Muscle of leg (tissue), 16 donors: ENCODE measurements at places on chromosomes 11 and 22. TPM values are rescaled to one million over a fixed set of nuclear protein-coding genes. Genes with fewer than 3 reads are reported as not detected.
A peak's percentile ranks its signal among the peaks of the same experiment; 100 is the strongest.

Gene USP2
- polyA plus RNA-seq = 37.1 TPM

Gene CRKL
- polyA plus RNA-seq = 39.3 TPM

Gene PVALB
- polyA plus RNA-seq = 13.7 TPM

Gene PLA2G3
- 0.04 TPM for polyA plus RNA-seq

Gene SSH3
- 14.1 TPM for polyA plus RNA-seq

Gene SOX6
- 21.7 TPM for polyA plus RNA-seq

Gene KCTD14
- 1.7 TPM for polyA plus RNA-seq

DNA sequence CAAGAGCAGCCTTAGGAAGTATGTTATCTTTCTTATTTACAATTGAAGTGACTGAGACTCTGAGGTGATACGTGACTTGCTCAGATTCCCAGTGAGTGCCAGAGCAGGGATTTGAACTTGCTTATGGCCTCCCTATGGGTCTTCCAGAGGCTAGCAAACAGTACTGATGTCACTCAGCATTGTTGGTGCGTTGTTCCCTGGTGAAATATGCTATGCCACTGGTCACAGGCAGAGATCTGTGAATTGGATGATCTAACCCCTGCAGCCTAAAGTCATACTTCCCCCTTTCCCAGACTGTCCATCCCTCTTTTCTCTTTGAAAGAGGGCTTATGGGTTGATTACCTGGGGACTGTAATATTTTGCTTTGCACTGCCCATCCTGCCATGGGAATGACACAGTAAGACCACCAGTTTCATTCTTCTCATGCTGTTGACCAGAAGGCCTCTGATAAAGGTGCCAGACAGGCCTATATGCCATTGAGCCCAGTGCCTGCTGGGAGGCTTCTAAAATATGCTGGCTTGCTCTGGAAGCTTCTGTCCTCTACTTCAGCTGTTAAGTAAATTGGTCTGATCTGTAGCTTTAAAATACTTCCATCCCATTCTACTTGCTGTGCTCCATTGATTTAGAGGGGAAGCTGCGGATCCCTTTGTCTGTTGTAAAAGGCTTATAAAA is 152.2 kb upstream of the E2F8 start:
- no peak for DNase-seq

- peak; percentile 80 for DNase-seq
Measured at GRCh38 chr11:66317723-66318599, 1.1 kb upstream of the CD248 start.

DNA sequence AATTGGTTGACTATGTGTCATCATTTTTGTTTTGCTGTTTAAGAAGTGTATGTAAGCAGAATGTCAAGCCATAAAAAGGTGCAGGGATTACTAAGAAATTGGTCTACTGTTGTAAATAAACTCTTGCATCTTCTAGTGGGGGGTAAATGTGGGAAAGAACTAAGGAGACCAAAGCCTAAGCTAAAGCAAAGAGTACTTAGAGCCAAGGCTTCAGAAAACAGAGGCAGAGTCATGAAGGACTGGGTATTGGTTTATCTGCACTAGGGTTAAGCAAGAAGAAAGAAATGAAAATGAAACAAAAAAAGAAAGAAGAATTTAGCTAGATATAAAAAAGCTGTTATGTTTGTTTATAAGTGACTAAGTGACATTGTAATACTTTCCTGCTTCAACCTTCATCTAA is 628.1 kb downstream of the METTL15 start:
- DNase-seq = no peak

DNA sequence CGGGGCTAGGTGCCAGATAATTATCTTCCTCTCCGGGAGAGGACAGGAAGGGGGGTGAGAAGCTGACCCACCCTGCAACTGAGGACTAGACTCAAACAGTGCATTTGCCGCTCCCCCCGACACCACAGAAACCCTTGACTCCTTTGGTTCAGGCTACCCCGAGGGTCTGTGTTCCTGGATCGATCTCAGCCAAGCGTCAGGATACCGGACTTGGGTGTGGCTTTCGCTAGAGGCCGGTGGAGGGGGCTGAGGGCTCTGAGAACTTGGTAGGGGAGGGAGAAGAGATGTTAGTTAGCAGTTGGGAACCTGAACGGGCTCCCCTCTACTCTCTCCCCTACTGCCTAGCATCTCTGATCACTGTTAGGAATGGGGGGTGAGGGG is 840 bp downstream of the SEZ6L start:
- peak; percentile 3 for DNase-seq

- DNase-seq = no peak
Measured at GRCh38 chr11:89067264-89067663, 1.5 kb upstream of the GRM5 start.

DNA sequence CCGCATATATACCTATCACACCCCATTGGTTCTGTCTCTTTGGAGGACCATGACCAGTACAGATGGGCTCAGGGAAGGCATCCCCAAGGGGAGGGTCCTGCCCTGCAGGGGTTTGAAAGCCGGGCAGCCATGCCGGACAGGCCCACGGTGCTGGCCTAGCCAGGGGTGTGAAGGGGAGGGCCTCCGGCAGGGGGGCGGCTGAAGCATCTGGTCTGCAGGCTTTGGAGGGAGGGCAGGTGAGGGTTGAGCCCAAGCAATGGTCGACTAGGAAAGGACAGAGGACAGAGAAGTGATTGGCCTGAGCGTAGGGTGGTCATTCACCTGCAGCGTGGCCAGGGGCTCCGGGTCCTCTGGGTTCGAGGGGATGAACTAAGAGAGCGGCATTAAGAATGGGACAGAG is 11.2 kb upstream of the CTSD start:
- DNase-seq = no peak

GRCh38 chr22:23383491-23384361 is 196.4 kb downstream of the IGLL1 start:
- DNase-seq = peak; percentile 65

DNA sequence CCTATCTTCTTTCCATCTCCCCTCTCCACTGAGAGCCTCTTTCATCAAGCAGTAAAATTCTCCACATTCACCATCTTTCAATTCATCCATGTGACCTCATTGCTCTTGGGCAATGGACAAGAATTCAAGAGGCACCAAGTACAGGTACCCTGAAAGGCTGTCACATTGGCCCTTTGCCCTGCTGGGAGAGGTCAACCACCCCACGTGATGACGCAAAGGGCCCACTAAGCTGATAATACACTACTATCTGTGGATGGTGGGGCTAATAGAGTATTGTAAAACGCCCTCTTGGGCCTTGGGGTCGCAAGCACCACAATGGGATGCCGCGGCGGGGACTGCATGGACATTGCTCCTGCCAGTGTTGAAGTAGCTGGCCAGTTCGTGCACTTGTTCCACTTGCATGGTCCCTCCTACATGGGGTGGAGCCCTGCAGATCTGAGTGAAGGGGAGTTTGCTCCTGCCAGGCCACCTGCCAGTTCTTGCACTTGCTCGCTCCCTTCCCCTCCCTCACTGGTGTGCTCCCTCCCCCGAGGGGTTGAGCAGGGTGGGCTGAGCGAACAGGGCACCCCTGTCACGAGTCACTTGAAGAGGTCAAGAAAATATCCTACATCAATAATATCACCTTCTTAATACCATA is 1578.8 kb upstream of the RAG2 start:
- no peak for DNase-seq

DNA sequence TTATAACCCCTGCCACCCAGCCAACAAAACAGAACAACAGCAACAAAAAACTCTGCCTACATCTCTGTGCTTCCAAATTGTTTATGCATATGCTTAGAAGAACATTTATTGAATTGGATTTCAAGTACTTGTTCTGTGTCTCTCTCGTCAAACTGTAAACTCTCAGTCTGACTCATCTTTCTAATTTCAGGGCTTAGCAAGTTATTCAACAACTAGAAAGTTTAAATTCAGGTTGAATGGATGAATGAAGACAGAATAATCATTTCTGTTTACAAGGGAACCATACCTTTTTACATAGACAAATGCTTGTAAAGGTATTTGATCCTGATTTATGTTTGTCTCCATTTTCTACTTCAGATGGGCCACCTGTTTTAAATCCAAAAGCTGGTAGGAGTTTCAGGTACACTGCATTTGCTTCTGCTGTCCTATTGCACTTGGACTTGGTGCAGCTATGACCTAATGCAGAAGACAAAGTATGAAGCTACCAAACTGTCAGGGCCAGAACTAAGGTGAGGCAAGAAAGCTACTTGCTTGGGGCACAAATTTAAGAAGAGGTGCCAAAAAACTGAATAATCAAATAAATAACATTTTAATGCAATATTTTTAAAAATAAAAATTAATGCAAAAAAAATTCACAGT is 1.6 kb upstream of the FBXO3 start:
- no peak for DNase-seq

DNA sequence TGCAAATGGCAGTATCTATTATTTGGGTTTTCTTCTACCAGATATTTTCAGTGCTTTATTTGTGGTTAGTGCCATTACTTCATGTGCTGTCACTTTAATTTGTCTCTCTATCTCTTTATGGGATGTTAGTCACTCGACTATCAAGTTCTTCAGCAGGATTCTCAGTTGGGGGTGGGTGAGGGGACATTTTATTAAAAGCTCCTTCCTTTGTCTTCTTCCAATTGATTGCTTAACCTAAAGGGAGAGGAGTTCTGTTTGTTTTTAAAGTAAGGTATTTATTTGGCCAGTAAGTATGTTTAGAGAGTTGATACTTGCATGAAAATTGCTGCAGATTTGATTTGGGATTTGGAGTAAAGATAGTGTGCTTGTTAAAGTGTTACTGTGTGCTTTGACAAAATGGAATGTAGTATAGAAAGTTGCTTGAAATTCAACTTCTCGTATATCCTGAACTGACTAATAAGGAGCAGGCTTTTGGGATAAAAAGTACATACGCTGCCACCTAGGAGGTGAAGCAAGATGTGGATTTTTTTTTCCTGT is 10.3 kb downstream of the YAP1 start:
- DNase-seq = no peak

DNA sequence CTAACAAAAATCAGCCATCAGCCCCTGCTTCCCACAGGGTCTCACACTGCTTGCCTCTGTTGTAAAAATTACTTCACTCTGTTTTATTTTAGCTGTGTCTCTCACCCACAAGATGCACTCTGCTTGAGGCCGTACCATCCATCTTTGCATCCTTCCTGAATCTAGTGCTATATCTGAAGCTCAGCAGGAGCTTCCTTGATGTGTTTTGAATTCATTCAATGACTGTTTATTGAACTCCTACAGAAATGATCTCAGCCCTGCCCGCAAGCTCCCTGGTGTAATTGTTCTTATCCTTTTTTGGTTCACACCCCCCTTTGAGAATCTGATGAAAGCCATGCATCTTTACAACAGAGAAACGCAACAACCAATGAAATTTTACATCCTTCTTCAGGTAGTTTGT is 310.2 kb upstream of the ZC3H12C start:
- no peak for DNase-seq

- no peak for DNase-seq
Measured at GRCh38 chr11:30006876-30007275, 10.0 kb downstream of the KCNA4 start.

DNA sequence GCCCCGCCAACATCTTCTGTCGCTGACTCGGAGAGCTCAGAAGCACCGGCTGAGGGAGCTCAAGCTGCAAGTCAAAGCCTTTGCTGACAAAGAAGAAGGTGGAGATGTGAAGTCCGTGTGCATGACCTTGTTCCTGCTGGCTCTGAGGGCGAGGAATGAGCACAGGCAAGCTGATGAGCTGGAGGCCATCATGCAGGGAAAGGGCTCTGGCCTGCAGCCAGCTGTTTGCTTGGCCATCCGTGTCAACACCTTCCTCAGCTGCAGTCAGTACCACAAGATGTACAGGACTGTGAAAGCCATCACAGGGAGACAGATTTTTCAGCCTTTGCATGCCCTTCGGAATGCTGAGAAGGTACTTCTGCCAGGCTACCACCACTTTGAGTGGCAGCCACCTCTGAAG is 6.7 kb downstream of the RAG1 start:
- DNase-seq = peak; percentile 7

- no peak for DNase-seq
Measured at GRCh38 chr11:1196516-1197391, 26.1 kb upstream of the MUC5B start.

GRCh38 chr11:32439501-32440210 is 4.3 kb upstream of the WT1 start:
- DNase-seq = no peak
